8988T (cell line): ENCODE measurements at places on chromosomes 11 and 22.

DNA sequence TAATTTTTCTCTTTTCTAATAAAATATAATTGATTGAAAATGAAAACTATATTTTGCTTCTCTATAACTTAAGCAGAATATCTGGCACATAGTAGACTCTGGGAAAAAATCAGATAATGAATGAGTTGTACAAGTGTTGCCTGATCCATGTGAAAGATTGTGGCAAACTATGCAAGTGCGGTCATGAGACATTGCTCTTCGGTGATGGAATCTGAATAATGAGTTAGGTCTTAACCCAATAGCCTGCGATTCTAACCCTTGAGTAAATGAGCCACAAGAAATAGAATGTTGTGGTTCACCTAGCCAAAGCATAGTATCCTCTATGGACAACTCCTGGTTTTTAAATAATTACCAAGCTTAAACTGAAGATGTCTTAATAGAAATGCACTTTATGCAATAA, 333.7 kb upstream of the LUZP2 start:
- DNase-seq, result no peak

GRCh38 chr11:19769820-19770219, 57.2 kb downstream of the NAV2 start:
- DNase-seq, result no peak

- no peak for DNase-seq
Observed at GRCh38 chr11:13955971-13956421, 6.5 kb upstream of the SPON1 start.

GRCh38 chr11:110089617-110090282, 3.4 kb upstream of the ZC3H12C start:
- no peak for DNase-seq

GRCh38 chr11:16393340-16393739, 37.0 kb upstream of the SOX6 start:
- no peak for DNase-seq

DNA sequence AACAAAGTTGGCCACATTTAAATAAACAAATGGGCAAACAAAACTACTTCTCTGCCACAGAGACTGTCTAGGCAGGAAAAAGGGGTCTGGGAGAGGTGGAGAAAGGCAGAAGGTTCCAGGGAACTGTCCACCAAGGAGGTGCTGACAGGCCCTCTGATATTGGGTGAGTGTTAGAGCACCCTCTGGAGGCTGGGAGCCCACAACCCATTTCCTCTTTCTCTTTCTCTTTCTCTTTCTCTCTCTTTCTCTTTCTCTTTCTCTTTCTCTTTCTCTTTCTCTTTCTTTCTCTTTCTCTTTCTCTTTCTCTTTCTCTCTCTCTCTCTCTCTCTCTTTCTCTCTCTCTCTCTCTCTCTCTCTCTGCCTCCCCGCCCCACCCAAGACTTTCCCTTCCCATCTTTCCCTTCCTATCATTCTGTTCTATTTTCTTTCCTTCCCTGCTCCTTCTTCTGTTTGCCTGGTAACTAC, 912.8 kb downstream of the DLG2 start:
- DNase-seq, result peak; percentile 10

DNA sequence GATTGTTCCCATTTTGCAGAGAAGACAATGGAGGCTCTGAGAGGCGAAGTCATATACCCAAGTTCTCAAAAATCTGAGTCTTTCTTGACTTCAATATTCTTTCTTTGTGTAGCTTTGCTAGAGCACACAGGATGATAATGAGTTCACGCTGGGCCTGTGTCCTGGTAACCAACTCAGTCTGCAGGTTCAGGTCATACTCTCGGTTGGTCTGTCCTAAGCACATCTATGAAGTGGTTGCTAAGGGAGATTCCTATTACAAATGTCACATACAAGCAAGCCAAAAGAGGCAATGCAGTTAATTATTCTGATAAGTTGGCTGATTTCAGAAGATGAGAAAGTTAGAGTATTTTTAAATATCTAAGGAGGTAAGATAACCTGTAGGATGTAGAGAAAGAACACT, 481.0 kb downstream of the SOX6 start:
- DNase-seq, result no peak

DNA sequence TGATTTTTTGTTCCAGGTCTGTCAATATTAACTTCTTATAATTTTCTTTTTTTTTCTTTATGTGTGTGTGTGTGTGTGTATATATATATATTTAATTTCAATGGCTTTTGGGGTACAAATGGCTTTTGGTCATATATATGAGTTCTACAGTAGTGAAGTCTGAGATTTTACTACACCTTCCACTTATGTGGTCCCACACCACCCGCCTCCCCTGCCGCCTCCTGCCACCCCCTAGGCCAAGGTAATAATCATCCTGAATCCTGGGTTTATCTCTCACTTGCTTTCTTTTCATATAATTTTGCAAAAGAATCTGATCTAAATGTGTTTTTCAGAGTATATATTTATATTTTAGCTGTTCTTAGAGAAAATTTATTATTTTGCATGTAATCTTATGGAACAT, 11.1 kb downstream of the NEAT1 start:
- DNase-seq, result no peak

DNA sequence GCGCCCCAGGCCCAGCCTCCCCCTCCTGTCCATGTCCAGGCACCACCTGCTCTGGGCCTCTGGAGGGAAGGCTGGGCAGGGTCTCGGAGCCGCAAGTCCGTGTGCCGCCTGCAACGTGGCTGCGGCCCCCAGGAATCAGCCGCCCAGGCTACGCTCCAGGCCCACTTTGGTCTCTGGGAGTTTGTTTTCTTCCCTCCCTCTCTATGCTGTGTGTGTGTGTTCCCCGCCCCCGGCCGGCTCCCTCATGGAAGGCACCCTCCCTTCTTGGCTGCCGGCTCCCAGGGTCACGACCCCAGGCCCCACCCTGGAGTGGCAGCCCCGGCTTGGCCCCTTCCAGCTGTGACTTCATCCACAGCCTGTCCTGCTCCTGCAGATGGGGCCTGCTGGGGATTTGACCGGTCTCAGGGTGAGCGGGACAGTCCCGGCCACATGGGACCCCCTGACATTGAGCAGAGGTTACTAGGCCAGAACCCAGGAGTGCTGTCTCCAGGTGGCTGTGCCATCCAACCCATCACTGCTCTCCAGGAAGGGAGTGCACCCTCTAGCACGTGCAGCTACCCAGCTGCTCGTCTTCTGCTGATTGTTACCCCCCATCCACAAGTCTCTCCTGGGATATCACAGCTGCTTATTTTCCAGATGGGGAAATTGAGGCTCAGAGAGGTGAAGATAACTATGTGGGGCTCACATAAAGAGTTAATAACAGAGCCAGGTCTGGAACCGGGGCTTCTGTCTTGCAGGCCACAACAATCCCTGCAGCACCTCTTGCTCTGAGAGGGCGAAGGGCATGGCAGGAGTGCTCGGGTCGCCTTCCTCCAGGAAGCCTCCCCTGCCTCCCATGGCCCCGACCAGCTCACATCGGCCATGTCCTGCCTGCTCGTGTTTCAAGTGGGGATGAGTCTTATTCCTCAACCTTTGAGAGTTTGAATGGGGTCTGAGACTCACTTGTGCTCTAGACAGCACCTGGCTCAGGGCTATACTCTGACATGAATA, 2.8 kb upstream of the LIF start:
- DNase-seq, result no peak

GRCh38 chr11:119533921-119534736, 111.2 kb upstream of the THY1 start:
- peak; percentile 86 for DNase-seq

DNA sequence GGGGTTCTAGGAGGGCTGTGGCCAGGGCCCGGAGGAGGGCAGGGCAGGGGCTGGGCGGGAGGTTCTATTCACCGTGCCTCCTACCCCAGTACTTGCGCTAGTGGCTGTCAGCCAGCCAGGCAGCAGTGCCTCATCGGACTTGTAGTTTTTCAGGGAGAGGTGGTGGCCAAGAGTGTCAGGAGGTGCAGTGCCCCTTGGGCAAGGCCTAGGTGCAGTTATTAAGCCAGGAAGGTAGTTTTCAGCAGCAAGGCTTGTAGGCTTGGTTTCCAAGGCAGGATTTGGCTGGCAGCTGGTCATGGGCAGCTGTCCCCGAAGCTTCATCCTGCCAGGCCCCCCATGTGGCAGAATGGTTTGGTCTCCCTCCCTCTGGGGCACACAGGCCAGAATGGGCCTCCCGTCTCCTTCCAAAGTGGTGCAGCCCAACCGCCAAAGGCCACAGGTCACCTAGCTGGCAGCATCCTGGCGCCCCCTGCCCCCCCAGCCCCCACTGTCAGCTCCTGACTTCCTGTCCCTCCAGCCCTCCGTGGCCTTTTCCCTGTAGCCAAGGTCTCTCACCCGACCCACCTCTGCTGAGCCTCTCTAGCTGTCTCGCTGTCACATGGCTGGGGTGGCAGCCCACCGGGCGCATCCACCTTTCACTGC, 8.5 kb downstream of the CCDC88B start:
- peak; percentile 44 for DNase-seq

GRCh38 chr11:120272303-120272702, 32.4 kb downstream of the POU2F3 start:
- DNase-seq, result peak; percentile 78

DNA sequence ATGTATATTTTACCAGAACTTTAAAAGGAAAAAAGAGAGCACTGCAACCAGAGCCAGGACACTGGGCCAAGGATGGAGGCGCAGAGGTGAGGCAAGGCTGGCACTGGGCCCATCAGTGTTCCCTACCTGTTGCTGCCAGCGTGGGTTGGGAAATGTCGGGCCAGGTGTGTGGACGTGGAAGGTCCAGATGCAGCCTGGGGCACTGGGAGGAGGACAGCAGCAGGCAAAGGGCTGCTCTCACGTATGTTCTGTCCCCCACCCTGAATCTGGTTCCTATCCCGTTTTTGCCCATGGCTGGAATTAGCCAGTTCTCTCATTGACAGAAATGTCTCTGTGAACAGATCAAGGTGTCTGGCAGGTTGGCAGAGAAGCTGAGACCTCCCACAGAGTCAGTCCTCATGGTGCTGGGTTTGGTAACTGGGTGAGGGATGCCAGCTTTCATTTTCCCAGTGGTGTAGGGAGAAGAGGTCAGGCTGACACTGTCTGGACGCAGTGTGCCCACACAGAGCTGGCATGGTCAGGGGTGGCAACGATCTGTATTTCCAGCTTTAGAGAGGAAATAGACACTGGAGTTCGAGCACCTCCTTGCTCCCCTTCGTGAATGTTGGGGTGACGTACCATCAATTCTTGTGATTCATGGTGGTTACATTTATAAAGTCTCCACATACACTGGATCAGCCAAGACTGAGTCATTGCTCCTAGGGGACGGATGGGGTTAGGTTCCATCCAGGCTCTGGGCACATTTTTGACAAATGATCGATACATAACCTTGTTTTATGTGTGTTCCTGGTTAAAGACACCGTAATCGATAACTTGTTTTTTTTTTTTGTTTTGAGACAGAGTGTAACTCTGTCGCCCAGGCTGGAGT, 4.3 kb upstream of the PNPLA3 start:
- no peak for DNase-seq

DNA sequence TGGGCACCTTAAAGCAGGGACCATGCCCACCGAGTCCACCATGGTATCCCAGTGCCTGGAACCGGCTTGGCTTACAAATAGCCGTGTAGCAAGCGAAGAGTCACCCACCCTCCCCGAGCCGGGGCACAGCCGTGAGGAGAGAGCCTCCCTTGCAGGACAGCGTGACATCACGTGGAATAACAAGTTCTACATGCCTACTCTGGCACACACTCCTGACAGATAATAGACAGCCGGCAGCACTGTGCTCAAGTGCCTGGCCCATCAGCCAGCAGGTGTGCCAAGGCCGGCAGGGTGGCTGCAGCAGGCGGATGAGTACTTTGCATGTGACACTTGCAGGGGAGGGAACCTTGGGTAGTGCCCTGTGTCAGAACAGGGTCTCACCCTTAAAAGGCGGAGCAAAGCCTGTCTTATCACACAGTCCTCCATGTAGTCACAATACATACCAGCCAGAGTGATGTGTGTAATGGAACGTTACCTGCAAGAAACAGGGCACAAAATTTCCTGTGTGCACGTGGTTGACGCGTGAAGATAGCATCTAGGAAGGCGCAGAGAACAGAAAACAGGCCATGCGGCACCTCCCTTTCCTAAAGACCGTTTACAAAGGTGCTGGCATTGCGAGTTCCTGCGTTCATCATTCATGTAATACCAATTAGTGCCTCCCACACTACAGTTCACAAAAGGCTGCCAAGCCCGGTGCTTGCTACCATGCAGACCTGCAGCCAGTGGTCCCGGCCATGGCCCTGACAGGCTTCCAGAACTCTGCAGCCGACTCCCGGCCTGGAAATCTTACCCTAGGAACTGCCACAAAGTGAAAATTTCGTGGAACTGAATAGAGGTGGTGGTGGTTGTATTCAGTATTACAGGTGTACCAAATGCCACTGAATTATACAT, 16.4 kb downstream of the TOM1 start:
- no peak for DNase-seq

- DNase-seq, result no peak
Observed at GRCh38 chr11:33296695-33297094, 39.5 kb downstream of the HIPK3 start.

DNA sequence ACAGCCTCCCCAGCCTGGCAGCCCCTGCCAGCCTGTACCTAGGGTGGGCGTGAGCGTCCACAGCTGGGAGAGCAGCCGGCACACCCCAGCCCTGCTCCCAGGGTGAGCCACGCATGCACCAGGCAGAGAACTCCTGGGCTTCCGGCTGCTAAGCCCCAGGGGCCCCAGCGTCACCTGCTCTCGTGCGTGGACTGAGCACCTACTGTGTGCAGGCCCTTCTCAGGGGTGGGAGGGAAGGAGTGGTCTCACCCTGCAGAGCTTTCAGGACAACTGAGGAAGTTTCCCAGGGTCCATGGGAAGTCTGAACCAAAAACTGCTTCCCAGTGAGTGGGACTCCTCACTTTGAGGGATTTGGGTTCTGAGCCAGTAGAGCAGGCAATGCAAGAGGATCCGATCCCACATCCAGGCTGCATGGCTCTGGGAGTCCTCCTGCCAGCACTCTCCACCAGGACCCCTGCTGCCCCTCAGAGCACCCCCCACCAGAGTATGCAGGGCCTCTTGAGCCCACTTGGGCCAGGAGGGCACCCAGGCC, 47.1 kb upstream of the PRODH start:
- no peak for DNase-seq

- no peak for DNase-seq
Observed at GRCh38 chr11:40029391-40029790, 1430.1 kb downstream of the LRRC4C start.

DNA sequence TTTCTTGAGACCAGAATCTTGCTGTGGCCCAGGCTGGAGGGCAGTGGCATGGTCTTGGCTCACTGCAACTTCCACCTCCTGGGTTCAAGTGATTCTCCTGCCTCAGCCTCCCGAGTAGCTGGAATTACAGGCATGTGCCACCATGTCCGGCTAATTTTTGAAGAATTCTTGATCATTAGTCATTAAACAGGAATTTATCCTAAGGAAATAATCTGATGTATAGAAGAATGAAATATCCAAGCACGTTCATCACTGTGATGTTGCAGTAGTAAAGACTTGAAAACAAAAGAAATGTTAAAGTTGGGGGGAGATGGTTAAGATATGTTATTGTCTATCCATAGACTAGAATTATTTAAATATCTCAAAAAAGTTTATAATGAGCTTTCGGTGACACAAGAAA, 23.6 kb downstream of the CBL start:
- no peak for DNase-seq
